ENCODE measurements at places on chromosomes 7 and 10.

DNA sequence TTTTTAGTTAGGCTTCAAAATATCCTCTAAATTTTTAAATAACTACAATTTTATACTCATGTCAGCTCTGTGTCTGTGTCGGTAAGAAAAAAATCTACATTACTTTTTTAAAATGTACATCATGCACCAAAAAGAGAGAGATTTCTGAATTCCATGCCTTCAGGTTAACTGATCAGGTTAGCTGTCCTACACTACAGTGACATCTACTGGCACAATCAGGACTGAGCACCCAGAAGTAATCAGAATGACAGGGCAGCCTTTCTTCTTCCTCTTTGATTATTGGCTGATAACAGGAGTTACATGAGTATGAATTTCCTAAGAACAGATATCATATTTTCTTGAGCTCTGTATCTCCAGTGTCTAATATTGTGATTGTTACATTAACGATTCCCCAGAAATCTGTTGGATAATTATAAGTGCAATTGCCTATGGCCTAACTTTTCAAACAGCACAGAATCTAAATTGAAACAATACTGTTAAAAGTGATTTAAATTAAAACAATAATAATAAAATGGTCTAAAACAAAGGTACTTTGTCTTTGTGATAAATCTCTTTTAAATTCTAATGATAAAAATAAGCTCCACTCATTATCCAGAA is 41.8 kb upstream of the HYCC1 start:
- no peak for DNase-seq

GRCh38 chr7:131546583-131547141 is 9.8 kb downstream of the PODXL start:
- peak; percentile 16 for DNase-seq

DNA sequence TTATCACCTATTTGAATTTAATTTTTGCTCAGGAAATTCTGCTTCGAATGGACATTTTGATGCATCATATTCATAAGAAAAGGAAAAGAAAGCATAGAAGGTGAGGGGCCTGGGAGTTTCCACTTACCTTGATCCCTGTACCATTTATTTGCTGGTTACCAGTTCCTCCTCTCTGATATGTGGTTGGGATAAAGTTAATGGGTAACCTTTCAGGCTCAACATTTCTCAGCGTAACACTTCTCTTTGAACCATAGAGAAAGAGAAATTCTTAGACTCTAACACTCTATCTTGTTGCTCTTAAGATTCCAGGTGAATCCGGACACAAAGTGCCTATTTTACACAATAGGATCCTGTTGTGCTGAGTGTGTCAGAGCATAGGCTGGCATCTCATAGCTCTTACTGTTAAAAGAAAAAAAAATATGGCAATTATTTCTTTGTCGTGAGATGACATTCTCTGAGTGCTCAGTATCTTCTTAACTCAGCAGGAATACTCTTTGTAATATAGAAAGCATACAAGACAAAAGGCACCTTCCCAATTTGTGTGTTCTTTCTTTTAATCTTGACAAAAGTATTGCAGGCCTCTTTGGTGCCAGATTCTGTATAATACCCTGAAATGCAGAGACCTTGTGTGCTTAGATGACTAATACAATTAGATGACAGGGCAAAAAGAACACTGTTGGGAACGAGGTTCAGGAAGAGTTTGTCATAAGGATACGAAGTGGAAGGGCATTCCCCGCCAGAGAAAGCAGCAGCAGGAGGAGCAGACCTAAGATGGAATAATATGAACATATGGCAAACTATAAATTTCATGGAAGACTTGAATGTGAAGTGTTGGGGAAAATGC is 689.6 kb downstream of the NRG3 start:
- DNase-seq, result no peak

GRCh38 chr7:34675749-34676374 is 17.8 kb downstream of the NPSR1 start:
- DNase-seq, result no peak

GRCh38 chr10:123284022-123284421 is 129.8 kb downstream of the BUB3 start:
- DNase-seq, result no peak

DNA sequence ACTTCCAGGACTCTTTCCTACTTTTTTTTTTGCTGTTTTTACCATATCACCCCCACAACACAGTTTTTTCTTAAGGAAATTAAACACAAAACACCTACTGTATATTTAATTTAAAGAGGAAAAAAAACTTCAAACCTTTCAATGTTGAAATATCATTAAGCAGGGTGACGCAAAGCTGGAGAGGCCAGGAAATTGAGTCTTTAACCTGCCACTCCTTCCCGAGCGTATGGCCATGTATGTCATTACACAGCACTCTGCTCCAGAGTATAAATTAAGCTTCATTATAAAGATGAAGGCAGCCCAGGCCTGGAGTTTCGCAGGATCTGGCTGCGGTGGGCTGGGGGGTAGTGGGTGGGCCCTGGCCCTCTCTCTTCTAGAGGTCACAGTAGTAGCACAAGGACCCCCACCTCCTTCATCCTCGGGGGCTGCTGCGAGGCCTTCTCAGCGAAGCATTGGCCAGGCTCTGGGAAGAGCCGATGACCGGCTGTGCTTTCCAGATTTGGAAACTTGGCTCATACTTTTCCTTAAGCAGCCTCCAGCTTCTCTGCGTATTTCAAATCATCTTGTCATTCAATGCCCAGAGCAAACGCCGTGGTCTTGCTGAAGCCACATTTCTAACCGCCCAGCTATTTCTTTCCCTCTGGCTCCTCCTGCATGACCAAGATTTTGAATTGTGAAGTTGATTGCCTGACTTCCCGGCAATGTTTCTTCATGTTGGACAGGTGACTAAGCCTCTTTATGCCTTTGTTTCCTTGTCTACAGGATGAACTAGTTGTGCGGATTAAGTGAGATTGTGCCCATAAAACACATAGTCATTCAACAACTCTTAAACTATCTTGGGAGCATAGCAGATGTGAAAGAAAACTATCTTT is 765.1 kb downstream of the SUGCT start:
- no peak for DNase-seq

DNA sequence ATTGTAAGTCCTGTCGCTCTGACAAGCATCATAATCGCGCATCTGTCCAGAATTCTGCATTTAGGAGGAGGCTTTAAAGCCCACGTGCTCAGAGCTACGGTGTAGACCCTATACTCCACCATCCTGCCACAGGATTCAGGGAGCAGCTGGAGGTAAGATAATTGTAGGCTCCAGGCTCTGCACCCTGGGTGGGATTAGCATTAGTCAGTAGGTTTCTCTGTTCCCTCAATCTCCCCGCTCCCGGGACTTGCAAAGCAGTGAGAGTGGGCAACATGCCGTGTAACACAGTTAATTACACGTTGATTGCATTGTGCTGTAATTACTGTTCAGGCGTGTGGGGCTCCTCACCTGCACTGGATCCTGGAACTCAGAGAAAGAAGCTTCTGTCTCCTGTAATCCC is 89.3 kb upstream of the CUX1 start:
- no peak for DNase-seq

DNA sequence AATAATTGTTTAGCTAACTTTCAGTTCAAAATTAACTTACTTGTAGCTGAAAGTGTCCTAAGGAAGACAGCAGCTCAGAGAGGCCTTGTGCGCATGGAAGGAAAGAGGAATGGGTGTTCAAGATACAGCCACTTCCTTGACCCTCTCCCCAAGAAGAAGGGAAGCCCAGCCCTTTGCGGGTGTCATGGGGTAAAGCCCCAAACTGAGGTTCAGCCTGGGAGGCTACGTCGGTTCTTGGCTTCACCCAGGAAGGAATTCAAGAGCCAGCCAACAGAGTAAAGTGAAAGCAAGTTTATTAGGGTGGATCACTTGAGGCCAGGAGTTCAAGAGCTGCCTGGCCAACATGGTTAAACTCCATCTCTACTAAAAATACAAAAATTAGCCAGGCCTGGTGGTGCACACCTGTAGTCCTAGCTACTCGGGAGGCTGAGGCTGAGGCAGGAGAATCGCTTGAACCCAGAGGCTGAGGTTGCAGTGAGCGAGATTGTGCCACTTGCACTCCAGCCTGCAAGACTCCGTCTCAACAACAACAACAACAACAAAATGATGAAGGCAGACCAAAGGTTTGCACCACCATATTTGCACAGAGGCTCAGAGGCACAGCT is 15.9 kb downstream of the GPRIN2 start:
- DNase-seq, result no peak

DNA sequence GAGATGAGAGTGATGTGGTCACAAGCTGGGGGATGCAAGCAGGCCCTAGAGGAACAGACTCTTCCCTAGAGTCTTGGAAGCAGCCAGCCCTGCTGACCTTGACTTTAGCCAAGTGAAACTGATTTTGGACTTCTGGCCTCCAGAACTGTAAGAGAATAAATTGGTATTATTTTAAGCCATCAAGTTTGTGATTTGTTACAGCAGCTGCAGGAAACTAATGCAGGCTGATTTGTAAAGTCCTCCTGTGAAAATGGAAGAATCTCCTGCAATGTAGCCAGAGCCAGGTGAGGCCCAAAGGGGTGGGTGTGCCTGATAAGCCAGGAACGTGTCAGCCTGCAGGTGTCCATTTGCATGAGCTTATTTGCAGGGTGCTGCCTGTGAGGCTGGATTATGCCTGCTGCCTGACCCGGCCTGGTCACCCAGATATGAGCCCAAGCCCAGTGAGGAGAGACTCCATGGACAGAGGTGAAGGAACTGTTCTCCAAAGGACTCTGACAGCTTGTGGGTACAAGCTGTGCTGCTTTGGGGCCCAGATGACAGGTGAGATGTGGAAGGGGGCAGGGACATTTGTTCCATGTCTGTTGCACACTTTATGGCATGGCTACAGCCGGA is 24.6 kb upstream of the PLEKHA1 start:
- DNase-seq, result no peak

- DNase-seq, result no peak
Observed at GRCh38 chr7:69661342-69661741, 63.1 kb downstream of the AUTS2 start.

DNA sequence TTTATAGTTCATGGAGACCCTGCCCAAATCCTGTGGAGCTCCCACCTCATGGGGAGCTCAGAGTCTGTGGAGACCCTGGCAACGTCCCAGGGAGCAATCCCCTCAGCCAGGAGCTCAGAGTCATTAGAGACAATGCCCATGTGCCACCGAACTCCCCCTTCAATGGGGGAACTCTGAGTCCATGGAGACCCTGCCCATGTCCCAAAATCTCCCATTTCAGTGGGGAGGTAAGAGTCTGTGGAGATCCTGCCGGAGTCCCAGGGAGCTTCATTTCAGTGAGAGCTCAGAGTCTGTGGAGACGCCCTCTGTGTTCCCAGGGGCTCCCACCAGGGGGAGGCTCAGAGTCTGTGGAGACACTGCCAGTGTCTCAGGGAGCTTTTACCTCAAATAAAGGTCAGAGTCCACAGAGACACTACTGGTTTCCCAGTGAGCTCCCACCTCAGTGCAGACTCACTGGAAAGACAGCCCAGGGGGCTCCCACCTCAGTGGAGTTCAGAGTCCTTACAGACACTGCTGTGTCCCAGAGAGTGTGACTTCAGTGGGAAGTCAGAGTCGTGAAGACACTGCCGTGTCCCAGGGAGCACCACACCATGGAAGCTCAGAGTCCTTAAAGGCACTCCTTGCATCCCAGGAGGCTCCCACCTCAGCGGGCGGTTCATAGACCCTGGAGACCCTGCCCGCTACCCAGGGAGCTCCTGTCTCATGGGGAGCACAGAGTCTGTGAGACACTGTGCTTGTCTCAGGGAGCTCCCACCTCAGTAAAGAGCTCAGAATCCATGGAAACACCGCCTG is 5.0 kb downstream of the MYO1G start:
- peak; percentile 54 for DNase-seq

GRCh38 chr10:32068569-32068968 is 12.3 kb upstream of the KIF5B start:
- no peak for DNase-seq

GRCh38 chr7:102119925-102120324 is 166.7 kb upstream of the SH2B2 start:
- no peak for DNase-seq

DNA sequence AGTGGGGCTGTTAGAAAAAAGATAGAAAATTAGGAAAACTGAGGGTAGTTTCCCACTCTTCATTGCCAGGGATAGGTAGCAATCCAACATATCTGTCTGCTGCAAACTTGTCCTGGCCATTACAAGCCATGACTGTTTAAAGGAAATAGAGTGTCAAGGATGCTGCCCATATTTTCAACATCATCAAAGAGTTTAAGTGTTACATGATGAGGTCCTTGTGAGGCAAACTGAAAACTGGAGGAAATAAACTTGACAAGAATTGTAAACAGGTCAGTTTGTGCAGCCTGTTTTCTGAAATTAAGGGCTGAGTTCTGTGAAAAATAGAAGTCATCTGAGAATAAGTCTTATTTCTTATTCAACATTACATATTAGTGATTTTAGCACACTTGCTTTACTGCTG is 78.0 kb downstream of the VWDE start:
- DNase-seq, result no peak

DNA sequence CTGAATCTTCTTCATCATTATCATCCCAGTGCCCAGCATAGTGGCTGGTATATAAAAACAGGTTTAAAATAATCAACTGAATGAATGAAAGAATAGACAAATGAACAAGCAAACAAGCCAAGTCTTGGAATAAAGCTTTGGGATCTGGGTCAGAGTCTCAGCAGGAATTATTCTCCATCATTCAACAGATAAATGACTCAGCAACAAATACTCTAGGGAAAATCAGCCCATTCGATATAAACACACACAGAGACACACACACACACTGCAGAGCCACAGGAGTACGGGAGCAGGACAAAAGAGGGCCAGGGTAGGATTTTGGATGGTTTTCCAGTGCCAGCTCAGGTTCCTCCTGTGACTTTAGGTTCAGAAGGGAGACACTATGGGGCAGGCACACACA is 29.2 kb upstream of the DLX6 start:
- DNase-seq, result no peak

- DNase-seq, result no peak
Observed at GRCh38 chr7:35839860-35840854, 39.3 kb downstream of the SEPTIN7 start.

GRCh38 chr10:18960466-18961079 is 88.0 kb upstream of the MALRD1 start:
- no peak for DNase-seq

DNA sequence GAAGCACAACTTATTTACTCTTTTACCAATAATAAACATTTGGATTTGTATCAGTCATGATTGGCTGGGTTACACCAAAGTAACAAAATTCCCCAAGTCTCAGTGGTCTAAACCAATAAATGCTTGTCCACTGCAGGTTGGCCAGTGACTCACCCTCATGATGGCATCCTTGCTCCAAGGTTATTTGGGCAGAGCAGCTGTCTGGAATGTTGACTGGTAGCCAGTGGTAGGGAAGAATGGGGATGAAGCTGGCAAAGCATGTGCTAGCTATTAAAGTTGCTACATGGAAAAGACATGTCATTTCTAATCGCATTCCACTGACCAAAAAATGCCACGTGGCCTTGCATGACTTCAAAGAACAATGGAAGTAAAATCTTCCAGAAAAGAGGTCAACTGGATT is 1168.7 kb upstream of the CELF2 start:
- no peak for DNase-seq

- DNase-seq, result no peak
Observed at GRCh38 chr10:94103801-94104221, 110.1 kb downstream of the PLCE1 start.

DNA sequence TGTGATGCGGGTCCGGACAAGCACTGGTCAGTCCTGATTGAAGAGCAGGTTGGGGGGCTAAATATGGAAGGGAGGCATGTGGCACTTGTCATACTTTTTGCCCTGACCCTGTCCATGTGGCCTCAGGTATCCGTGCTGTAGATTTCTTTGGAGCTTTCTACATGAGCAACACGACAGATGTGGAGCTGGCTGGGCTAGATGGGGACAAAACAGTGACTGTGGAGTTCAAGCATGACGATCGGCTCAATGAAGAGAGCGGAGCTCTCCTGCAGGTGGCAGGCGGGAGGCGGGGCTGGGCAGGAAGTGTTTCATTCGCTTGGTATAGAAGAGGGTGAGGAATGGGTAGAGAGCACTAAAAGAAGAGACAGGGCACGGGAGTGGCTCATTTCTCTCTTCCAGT is 13.0 kb upstream of the CHCHD1 start:
- DNase-seq, result peak; percentile 56
